Amniotic stem cell (primary cell): ENCODE measurements at places on chromosomes 3 and 15.

GRCh38 chr3:46242120-46242519 lies at the start of gene CCR3:
Gene CCR3 (plus strand): TSS chr3:46242460. CDS start chr3:46265159, 22,699 bp downstream.
- DNase-seq = no peak

DNA sequence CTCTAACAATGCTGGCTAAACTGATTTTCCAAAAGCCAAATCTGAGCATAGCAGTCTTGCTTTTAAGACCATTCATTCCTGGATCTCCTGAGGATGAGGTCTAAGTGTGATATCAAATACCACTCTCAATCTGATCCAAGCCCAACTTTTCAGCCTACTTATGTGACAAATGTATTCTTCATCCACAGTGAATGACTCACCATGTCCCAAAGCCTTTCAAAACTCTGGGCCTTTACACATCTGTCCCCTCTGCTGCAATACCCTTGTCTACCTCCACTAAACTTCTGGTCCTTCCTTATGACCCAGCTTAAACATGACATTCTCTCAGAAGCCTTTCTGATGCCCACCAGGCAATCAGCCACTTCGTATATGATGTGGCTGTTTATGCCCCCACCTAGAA lies 4.6 kb downstream of the ANAPC13 start:
- no peak for DNase-seq

- no peak for DNase-seq
Measured at GRCh38 chr3:195760345-195761122, 39.8 kb downstream of the MUC20 start.

- no peak for DNase-seq
Measured at GRCh38 chr15:92467245-92467644, 73.6 kb downstream of the ST8SIA2 start.

GRCh38 chr15:101504373-101504772 lies 14.9 kb upstream of the PCSK6 start:
- no peak for DNase-seq

- no peak for DNase-seq
Measured at GRCh38 chr15:66753687-66754377, 51.8 kb downstream of the SMAD6 start.

DNA sequence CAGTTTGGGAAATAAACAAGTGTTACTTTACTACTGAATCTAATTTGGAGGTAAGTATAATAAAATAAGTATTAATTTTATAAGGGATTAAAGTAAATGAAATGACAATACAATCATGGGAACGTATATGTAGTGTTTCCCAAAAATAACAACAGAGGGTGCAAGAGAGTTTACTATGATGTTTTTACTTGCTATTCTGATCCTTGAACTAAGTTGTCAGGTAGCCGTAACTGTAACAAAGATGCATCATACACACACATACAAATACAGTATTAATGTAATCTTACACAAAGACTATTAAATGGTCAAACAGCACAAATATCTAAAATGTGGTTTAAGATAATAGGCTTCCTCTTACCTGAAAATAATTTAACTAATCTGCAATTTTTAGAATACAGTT lies 311.4 kb downstream of the TBC1D5 start:
- DNase-seq = peak; percentile 2

DNA sequence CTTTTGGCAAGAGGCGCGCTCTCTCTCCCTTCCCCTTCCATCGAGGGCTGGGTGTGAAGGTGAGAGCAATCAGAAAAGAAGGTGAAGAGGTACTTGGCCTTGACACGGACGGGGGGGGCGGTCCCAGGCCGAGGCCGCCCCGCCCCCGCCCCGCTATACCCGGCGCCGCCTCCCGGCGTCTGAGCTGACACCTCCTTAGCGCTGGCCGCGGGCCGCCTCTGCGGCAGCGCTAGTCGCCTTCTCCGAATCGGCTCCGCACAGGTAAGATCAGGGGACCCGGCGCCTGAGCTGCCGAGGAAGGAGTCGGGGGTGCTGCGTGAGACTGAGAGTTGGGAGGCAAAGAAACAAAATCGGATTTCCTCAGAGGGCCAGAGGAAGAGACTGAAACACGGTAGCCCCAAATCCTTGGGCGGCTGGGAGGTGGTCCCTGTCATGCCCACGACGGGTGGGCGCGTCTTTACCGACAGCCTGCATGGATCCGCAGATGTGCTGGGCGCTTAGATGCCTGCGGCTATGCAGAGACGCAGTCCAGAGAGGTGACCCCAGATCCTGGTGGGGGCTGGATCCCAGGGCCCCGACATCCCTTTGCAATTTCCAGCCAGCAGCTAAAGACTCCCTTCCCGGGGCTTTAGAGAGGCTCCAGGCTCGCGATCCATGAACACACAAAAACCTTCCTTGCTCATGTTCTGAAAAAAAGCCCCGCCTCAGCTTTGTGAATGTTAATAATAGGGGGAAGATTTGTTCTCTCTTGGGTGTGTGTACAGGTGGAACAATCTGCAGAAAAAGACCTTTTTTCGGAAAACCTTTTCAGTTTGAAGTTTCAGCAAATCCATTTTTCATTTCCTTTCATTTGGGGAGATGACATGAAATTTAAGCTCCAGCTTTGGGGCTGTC lies at the start of gene ENTPD3:
Gene ENTPD3 (plus strand): TSS at position 184 of the 894 bp plus-strand sequence. CDS start 874 bp downstream, outside the sequence.
- DNase-seq = no peak

- DNase-seq = no peak
Measured at GRCh38 chr15:82554849-82555248, 14.6 kb upstream of the RPS17 start.

DNA sequence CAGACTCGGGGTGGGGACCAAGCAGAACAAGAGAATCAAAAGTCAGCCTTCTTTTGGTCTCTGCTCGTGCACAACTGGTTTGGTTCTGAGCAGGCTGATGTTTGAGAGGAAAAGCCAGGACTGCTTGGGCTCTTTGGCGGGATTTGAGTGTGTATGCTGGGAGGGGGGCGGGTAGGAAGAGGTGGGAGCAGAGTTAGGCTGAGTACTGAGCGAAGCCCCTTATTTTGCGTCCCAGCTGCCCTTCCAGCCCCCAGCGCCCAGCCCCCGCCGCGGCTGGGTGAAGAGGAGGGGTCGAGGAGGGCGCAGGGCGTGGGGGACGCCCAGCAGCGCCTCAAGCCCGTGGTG lies 153.5 kb upstream of the GOLIM4 start:
- DNase-seq = no peak

DNA sequence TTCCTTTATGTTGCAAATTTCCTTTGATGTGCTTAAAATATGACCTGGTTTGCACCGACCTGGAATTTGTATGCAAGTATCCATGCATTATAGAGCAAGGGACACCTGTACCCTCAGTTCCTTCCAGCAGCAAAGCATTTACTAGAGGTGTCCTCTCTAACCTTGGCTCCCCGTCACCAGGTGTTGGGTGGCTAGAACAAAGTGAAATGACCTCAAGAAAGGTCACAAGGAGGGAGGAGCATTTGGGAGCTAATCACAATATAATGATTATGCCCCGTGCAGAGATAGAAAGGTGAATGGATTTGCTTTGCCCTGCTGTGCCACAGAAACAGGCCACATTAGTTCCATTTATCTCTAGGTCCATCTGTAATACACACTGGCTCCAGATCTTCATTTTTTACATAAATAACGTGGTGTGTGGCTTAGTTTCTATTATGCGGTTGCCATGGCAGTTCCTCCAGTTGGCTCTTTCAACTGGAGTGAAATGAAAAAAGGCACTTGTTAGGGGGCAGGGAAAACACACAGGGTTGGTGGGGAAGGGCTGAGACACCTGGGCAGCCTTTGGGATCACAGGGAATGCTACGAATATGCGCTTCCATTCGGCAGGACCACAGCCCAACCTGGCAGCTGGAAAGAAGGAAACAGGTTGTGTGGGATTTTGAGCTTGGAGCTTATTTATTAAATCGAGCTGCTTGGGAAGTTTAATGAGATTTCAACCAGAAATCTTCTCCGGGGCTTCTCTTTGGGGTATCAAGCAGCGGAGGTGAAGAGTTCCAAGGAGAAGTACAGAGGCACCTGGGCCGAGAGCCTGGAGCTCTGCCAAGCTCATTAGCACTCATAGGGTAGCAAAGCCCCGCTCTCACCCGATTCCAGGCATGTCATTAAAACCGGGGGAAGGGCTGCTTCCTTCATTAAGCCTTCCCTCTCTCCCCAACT lies 233.5 kb upstream of the ST8SIA2 start:
- DNase-seq = no peak

- no peak for DNase-seq
Measured at GRCh38 chr3:157051055-157051454, 108.9 kb downstream of the CCNL1 start.

DNA sequence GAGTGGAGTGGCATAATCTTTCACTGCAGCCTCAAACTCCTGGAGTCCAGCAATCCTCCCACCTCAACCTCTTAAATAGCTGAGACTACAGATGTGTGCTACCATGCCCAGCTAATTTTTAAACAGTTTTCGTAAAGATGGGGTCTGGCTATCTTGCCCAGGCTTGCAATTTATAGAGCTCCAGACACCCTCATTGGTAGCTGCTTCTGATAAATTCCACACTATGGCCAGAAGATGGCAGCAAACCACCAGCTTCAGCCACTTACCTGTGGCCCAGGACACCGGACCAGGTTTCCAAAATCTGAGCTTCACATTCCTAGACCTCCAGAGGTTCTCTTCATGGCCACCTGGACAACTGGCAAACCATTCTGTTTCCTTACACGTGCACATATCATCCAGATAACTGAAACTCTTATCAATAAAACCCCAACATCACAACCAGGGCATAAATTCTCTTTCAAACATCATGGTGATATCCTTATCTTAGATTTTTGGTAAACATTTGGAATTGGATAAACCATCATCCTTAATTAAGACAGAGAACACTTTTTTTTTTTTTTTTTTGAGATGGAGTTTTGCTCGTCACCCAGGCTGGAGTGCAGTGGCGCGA lies 28.9 kb downstream of the FBXW12 start:
- DNase-seq = no peak

- no peak for DNase-seq
Measured at GRCh38 chr15:22904736-22905135, 66.3 kb downstream of the NIPA2 start.

DNA sequence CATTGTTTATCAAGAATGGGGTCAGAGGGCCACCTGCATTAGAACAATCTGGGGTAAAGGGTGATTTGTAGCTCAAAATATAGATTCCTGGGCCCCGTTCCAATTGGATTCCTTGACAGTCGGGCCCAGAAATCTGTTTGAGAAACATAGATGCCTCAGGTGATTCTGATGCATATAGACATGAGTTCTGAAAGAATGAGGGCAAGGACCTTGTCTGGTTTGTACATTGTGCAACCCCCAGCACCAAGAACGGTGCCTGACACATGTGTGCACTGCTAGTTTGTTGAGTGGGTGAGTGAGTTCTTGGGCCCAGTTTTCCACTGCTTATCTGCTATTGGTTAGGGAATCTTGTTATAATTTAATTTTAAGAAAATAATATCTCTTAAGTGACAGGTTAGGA lies 16.6 kb downstream of the CRYBG3 start:
- no peak for DNase-seq
